CD4-positive, alpha-beta T cell treated with Interferon alpha-2 for 1 hour (primary cell): ENCODE measurements at places on chromosomes 16 and 17.

DNA sequence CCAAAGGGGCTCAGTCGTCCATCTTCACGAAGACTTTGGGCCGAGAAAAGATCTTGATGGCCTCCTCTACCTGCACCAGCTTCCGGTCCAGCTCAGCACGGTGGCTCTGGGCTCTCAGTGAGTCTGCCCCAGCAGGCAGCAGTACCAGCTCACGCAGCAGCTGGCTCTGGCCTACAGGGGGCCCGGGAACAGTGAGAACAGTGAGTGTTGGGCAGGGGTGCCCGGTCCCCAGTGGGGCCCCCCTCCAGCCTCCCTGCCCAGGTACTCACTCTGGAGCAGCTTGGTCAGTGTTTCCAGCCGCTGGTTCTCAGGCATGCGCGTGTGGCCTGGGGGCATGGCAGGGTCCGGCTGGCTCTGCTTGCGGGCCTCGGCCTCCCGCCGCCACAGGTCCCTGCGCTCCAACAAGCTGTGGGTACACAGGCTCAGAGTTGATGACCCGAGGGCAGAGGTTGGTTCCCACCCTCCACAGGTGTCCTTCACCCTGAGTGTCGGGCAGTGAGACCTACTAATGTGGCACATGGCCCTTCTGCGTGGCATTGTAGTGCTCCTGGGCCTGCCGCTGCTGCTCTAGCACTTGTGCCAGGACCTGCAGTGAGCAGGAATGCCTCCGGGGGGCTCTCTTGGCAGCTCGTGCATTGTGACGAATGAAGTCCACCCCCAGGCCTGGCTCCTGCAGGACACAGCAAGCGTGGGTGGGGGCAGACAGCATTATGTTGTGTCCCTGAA lies 2.6 kb downstream of the PARD6A start:
- DNase-seq: peak; percentile 34

DNA sequence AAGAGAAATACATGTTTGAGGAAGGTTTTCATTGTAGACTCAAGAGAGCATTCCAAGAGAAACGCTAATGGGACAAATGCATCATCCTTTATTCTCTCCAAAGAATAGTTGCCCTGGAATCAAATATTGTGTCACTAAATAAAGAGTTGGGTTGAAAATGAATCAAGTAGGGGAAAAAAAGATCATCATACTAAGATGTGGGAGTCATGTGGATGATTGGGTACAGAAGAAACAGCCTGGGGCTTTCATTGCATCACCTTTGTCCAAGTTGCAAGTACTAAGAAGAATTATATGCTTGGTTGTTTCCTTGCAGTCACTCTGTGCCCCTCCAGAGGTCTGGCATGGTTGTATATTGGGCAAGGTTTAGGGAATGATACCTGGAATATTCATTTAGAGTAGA lies 658.9 kb downstream of the TOX3 start:
- DNase-seq: no peak

DNA sequence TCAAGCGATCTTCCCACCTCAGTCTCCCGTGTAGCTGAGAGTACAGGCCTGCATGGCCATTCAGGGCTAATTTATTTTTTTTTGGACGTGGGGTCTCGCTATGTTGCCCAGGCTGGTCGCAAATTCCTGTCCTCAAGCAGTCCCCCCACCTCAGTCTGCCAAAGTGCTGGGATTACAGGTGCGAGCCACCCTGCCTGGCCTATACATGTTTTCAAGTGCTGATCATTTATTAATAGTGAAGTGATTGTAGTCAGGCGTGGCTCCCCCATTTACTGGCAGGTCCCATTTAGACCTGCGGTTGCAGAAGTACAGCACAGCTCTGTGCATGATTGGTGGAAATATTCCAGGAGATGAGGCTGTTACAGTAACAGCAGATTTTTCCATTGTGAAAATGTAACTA lies 8.4 kb downstream of the FOXK2 start:
- no peak for DNase-seq

DNA sequence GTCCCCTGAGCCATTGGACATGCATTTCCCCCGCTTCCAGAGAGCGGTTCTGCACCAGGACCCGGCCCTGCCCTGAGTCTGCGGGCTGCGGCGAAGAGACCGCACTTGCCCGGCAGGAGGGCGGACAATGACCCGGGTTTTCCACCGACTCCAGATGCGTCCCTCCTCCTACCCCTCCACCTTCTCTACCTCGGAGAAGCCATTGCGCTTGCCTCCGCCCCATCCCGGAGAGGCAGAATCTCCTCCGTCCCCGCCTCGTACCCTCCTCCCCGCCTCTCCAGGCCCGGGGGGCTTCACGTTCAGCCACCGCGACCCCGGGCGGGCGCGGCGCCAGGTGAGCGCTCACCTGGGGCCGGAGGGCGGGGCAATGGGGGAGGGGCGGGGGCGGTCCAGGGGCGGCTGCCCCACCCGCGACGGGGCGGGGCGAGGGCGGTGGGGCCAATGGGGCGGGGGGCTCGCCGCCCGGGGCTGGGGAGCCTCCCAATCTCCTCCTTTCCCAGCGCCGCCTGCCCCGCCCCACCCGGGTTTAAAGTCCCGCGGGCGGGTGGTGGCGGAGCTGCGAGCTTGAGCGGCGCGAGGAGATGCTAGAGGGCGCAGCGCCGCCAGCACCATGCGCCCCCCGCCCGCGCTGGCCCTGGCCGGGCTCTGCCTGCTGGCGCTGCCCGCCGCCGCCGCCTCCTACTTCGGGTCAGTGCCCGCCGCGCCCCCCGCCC lies at the start of gene WNT9B:
Gene WNT9B, plus strand, starts transcription at position 555 of the 713 bp plus-strand sequence. Its CDS starts 56 bp downstream, at position 611.
- DNase-seq: no peak

DNA sequence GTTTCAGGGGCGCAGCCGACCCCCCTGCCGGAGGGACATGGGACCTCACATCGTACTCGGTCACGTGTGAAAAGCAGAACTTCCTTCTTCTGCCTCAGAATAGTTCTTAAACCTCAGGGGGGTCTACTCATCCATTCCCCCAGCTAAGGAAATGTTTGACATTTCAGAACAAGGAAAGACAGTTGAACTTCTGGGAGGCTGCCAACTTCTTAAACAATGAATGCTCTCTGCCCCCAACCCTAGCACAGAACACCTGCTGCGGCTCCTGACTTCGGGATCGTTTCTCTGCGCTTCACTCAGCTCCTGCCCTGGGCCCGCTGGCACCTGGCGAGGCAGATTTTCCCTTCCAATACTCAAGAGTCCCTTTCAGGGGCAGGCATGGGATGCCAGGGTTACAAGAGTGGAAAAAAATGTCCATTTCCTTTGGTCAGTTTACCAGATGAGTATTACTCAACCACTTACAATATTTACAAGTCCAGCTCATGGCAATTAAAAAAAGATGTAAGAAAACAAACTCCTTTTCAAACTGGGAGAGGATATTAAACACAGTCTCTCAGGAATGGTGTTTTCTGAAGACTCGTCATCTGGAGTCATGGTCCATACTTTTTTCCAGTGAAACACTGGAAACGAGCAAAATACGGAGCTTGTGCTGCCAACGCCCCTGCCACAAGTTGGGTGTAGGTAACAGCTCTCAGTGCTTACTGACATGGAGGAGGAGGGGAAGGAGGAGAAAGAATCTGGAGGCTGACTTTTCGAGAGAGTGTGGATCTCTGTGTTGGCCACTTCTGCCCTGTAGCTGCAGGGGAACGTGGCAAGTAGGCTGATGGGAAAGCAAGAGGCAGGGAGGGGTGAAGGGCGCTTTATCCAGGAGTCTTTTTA lies 235.7 kb downstream of the NTN1 start:
- no peak for DNase-seq

DNA sequence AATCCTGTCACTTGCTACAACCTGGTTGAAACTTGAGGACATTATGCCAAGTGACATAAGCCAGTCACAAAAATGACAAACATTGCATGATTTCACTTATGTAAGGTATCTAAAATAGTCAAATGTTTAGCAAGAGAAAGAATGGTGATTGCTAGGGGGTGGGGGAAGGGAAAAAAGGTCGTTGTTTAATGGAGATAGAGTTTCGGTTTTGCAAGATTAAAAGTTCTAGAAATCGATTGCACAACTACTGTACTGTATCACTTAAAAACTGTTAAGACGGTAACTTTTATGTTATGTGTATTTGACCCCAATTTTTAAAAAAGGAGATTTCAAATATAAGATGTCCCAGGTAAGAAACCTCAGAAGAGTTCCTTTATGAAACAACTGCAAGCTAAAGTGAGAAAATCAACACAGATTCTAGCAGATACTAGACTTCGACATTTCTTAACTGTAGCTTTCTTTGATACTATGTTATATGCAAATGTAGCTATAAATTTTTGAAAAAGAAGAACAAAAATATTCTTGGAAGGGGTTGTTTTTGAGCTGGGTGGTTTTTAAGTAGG lies 5.9 kb downstream of the MEOX1 start:
- no peak for DNase-seq

DNA sequence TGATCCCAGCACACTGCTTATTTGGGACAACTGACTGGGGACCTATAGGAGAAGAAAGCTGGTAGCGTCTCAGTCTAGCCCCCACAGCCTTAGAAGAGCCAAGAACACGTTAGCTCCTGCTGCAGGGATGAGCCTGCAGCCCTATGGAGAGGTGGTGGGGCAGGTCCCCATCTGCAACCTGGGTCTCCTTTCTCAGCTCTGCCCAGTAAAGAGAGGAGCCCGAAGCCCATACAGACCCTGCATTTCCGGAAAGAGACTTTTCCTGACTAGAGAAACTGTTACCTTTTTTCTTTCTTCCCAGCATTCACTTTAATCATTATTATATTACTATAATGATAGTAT lies 788 bp downstream of the METTL22 start:
- DNase-seq: no peak

- DNase-seq: no peak
Measured at GRCh38 chr17:50470426-50470825, 1.7 kb upstream of the CHAD start.

DNA sequence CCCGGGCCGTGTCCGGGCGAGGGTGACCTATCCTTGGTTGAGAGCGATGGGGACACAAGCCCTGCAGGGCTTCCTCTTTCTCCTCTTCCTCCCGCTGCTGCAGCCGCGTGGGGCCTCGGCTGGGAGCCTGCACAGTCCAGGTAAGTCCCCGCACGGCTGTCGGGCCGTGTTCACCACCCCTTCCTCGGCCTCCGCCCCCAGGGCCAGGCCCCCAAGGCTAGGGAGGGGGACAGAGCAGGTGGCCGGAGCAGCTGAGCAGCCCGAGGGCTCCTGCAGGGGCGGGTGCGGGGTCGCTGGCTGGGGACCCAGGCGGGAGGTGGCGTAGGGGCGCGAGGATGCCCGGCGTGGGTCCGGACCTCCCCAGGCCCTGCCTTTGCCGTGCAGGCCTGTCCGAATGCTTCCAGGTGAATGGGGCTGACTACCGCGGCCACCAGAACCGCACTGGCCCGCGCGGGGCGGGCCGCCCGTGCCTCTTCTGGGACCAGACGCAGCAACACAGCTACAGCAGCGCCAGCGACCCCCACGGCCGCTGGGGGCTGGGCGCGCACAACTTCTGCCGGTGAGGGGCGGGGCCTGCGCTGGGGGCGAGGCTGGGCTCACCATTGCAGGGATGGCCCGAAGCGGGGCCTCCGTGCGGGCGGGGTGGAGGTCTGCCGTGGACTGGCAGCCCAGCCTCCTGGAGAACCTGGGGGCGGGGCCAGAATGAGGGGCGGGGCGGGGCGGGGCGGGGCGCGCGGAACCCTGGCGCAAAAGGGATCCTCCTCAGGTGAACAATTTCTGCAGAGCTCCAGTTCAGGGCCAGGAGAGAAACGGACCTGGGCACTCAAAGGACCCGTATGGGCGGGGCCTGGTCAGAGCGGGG lies 631 bp downstream of the KREMEN2 start:
- peak; percentile 65 for DNase-seq

- DNase-seq: peak; percentile 19
Measured at GRCh38 chr17:73841431-73842060, 197.3 kb upstream of the SDK2 start.

- DNase-seq: peak; percentile 16
Measured at GRCh38 chr16:48318630-48319029, 66.6 kb downstream of the SIAH1 start.

DNA sequence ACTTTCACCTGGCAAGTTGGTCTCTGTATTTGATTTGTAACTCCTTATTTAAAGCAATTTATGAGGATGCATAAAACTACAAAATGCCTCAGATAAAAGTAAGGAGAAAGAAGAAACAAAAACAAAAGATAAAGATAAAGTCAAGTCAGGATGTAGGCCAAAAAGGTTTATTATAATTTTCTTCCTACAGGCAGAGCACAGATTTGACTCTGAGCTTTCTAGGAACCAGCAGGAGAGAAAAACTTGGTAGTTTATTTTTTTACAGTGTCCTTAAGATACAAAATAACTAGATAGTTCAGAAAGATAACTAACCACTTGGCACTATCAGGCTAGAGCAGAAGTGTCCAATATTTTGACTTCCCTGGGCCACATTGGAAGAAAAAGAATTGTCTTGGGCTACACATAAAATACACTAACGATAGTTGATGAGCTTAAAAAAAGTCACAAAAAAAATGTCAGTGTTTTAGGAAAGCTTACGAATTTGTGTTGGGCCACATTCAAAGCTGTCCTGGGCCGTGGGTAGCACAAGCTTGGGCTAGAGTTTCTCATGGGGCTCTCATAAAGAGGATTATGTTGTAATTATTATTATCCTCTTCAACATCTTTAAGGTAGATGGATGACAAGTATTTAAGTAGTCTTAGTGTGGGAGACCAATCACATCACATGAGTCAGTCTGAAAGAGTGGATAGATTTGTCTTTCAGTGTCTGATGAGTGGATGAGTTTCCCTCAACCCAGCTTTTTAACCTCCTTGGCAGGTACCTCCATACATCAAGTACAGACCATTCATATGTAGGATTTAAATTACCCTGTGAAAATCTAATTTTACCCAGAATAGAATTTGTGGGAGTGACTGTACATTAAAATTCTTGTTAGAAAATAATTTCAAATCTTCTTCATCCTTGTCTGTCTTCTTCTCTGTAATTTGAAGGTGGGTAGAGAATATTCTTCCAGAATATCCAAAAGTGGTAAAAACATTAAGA lies 17.0 kb downstream of the PAFAH1B1 start:
- no peak for DNase-seq

DNA sequence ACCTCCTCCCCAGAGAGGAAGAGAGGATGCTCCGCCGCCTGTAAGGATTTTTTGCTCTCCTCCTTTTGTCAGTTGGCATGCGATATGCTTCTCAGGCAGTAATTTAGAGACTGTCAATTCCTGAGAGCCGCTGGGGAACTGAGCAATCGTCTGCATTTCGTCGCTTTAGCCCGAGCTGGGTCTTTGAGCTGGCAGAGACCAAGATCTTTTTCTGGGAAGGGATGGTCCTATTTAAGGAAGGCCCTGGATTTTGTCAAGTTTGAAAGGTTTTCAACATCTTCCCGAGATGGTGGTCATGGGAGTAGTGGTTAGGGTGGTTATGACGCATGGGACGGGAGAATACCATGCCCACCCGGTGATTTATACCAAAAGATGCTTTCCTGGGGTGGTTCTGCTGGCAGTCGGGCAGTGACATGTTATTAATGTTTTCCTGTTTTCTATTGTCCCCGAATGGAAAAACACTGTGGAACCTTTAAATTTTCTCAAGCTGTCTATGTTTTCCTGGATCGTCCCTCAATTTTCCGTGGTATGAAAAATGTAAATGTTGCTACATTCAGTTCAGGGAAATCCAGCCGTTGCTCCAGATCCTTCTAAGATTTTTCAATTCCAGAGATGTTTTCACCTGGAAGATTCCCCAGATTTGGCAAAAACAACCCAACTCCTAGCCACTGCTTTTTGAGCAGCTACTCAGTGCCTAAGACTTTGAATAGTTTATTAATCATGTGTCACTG lies 586.4 kb downstream of the MAF start:
- no peak for DNase-seq

- no peak for DNase-seq
Measured at GRCh38 chr17:31198026-31198425, 99.0 kb downstream of the OMG start.
